ENCODE measurements at places on chromosomes 6 and 20.
A peak's percentile ranks its signal among the peaks of the same experiment; 100 is the strongest.

DNA sequence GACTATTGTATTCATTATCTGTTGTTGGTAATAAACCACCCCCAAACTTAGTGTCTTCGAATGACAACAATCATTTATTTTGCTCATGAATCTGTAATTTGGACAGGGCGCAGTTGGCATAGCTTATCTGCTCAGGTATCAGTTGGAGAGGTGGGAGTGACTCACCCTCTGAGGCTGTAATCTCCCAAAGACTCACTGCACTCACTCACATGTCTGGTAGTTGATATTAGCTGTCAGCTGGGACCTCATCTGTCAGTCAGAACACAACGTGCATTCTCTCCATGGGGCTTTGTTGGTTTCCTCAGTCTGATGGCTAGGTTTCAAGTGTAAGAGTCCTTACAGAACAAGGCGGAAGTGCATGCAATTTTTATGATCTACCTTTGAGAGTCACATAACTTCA, 219.0 kb upstream of the PRND start:
- DNase-seq, result no peak

- no peak for DNase-seq
Observed at GRCh38 chr6:62714112-62714511, 428.1 kb upstream of the KHDRBS2 start.

GRCh38 chr20:50338479-50339391, 148.1 kb downstream of the CEBPB start:
- DNase-seq, result peak; percentile 6

DNA sequence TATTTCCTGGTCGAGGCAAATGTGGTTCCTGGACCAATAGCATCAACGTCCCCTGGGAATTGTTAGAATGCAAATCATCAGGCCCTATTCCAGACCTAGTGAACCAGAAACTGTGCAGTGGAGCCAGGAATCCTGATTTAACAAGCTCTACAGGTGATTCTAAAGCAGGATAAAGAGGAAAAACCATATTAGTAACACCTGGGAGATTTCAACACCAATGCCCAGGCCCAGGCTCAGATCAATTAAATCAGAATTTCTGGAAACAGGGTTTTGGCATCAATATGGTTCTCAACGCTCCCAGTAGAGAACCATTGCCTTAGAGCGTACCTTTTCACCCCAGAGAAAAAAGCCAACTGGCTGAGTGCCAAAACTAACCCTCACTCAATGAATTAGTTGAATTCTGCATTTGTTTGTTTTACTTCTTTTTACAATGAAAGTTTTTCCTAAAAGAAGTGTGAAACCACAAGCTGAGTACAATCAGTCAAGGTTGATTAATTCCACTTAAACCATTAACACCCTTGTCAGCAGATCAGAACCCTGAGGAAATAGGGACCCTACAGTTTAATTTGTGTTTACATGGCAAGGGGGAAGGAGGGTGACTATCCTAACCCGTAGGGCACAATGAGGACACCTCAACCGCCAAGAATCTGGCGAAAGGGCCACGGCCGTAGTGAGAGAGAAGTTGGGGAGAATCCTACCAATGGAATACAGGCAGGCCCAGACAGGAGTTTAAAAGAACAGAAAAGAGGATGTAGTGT, 34.9 kb upstream of the LOC128125822 start:
- DNase-seq, result no peak

GRCh38 chr6:123841067-123841896, 37.6 kb downstream of the NKAIN2 start:
- DNase-seq, result no peak

Data from stimulated activated CD8-positive, alpha-beta memory T cell treated with anti-CD3 and anti-CD28 coated beads, Interleukin-2, amount 100 ng/mL, for 1 hour (primary cell).